ENCODE measurements at places on chromosomes 4 and X.

DNA sequence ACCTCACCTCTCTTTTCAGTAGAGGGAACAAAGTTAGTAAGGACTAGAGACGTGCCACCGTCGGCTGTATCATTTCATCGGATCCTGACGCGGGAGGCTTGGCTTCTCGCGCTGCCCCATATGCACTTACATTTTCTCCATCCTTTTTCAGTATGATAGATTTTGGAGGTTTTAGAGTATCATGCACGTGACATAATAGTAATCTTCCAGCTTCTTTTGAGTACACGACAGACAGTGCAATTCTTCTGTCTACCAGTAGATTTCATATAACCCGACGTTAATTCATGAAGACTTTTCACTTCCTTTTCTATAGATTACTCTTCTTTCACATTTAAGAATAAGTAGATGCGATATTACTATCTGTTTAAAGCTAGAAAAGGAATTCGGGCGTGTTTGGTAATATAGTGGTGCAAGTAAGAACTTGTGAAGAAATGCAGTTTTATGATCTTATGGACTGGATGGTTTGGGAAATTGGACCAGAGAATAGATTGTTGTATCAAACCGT is 1.0 kb downstream of the CDS1 start:
- DNase-seq: no peak

GRCh38 chr4:181234951-181235680 is 1008.1 kb upstream of the TENM3 start:
- DNase-seq: no peak

DNA sequence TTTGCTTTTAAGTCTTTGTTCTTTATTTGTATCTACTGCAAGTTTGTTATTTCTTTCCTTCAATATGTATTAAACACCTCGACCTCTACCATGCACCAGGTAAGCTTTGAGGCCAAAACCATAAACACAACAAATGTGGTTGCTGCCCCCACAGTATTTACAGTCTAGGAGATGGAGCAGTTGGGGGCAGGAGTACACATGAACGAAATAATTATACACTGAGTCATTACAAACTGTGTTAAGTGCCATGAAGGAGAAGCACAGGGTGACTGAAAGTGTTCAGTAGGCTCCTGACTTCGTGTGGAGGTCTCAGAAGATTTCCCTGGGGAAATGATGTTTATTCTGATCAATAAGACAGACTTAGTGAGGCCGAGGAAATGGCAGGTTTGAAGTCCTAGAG is 30.3 kb downstream of the SLC25A43 start:
- DNase-seq: no peak

- peak; percentile 68 for DNase-seq
Observed at GRCh38 chrX:48475774-48476577, at the start of gene FTSJ1. Gene FTSJ1, plus strand, starts transcription at chrX:48476199. Its CDS starts 1,849 bp downstream, at chrX:48478048.

DNA sequence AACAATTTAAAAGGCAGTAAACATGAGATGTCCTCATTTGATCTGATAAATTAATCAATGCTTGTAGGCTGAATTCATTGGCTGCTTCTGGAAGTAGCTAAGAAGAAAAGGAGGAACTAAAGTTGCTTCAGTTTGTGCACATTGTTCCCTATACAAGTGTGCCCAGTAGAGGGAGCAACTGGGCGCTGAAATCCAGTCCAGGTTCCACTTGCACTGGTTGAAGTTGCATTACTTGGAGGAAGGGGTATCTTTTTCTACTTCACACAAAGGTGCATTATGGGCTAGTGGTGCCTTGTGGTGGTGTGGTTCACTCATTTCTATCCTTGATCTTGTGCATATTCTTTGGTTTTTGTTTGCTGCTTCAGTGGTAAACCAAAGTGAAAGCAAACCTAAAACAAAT is 67.9 kb upstream of the SOX3 start:
- DNase-seq: no peak

GRCh38 chr4:13612569-13612968 is 15.0 kb downstream of the BOD1L1 start:
- DNase-seq: no peak

- no peak for DNase-seq
Observed at GRCh38 chr4:98656443-98656842, 2.0 kb downstream of the TSPAN5 start.

DNA sequence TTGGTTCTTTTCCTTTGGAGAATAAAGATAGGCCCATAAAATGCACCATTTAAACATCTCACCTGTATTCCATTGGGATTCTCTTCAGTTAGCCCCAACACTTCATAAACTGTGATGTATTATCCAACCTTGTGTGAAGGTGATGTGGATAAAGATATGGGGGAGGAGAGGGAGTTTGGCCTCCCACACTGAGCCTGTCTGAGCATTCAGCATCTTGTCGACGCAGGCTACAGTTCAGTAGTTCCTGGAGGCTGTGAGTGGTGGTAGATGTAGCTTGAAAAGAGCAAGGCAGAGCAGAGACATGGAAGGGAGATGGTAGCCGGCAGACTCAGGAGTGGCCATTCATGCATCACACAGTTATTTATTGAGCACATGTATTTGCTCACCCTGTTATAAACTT is 292.4 kb upstream of the PITX2 start:
- no peak for DNase-seq

DNA sequence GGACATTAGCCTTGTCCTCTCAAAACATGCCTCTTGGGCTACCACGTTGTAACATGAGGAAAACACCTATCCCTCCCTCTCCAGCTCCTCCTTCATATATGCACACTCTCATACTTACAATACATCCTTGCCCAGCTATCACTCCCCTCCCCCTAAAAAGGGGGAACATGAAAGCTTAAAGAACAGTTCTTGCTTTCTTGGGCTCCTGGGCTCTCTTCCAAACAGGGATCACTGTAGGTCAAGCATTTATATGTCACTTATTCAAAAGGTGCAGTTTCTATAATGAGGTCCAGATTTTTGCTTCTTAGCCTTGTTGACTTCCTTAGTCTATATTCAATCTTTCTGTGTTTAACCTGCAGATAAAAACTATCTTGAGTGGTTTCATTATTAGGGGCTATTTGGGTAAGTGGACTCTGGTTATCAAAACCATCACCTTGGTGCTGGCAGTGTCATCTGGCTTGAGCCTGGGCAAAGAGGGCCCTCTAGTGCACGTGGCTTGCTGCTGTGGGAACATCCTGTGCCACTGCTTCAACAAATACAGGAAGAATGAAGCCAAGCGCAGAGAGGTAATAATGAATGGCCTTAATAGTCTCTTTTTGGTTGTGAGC is 119.4 kb downstream of the AKAP4 start:
- DNase-seq: no peak

GRCh38 chr4:26124753-26125321 is 196.0 kb upstream of the RBPJ start:
- DNase-seq: no peak
